Erythroblast (primary cell): ENCODE measurements at places on chromosomes 7 and 10.

DNA sequence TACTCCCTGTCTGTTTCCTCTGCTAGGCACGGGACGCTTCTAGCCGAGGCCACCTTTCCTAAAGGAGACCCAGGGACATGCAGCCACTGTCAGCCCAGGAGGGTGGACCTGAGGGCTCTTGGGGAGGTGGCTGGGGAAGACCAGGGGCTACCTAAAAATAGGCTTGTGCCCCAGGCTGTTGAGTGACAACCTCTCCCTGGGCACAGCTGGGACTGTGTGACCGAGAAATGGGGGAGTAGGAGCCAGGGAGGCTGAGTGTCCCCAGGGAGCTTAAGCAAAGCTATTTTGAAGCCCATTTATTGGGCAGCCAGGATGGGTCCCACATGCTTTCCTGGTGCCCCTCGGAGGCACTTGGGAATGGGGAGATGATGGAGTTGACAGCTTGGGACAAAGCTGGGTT is 63.8 kb downstream of the CALML3 start:
- DNase-seq = no peak

GRCh38 chr7:156578978-156579430 is 61.6 kb upstream of the RNF32 start:
- DNase-seq = no peak

DNA sequence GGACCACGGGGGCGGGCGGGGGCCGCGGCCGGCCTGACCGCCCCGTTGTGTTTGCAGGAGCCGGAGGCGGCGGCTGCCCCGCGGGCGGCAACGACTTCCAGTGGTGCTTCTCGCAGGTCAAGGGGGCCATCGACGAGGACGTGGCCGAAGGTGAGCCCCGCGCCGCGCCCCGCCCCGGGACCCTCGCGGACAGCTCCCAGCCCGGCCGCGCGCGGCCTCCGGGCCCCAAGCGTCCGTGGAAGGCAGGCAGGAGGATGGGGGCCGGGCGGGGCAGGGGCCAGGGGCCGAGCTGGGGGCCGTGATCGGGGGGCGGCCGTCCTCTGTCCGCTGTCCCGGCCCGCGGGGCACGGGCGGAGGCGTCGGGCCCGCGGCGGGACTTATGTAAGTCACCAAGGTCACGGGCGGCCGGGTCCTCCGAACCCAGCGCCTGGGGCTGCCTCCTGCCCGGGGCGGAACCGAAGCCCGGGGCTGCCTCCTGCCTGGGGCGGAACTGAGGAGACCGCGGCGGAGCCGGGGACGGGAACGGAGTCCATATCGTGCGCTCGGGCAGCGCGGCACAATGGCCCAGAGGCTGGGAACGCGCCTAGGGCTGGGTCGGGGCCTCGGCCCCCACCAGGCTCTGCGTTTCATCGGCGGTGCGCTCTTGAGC is 497 bp downstream of the PPP2R2D start:
- DNase-seq = peak; percentile 73

GRCh38 chr10:78071140-78071856 is 37.6 kb downstream of the RPS24 start:
- DNase-seq = no peak

- no peak for DNase-seq
Measured at GRCh38 chr7:30921540-30922401, 10.1 kb downstream of the AQP1 start.

- peak; percentile 6 for DNase-seq
Measured at GRCh38 chr7:12066521-12066920, 144.6 kb upstream of the TMEM106B start.

- DNase-seq = no peak
Measured at GRCh38 chr7:64102656-64103400, 57.6 kb downstream of the ZNF727 start.

- no peak for DNase-seq
Measured at GRCh38 chr7:114658216-114658615, 243.6 kb downstream of the FOXP2 start.

GRCh38 chr7:32200646-32201045 is 130.4 kb upstream of the PDE1C start:
- peak; percentile 75 for DNase-seq

DNA sequence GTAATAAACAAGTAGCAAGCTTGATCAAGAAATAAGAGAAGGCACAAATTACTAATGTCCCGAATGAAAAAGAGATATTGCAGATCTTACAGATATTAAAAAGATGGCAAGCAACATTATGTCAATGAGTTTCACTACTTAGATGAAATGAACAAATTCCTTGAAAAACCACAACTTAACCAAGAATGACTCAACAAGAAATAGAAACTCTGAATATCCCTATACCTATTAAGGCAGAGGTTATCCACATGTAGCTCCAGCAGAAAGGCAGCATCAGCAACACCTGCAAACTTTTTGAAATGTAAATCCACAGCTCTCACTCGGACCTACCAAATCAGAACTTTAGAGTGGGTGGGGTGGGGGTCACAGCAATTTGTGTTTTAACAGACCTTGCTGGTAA is 33.6 kb downstream of the PDE1C start:
- no peak for DNase-seq

- no peak for DNase-seq
Measured at GRCh38 chr10:75065076-75065475, 46.4 kb upstream of the SAMD8 start.

DNA sequence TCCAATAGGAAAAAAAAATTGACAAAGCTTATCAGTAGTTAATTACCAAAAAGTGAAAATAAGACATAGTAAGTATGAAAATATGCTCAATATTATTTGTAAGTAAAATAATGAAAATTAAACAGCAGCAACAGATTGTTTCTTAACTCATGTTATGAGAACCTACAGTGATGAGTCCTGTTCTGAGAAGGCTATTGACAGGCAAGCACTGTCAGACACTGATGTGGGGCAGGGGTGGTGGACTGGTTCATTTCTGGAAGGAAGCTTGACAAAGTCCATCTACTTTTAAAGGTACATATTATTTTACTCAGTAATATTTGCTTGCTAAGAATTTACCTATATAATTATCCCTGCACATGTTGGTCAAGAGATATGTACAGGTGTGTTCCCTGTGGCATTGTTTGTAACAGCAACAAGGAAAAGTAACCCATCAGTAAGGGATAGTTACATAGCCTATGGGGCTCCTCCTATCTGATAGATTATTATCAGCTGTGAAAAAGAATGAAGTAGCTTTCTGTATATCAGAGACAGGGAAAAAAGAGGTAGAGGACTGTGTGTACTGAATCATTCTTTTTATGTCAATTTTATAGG is 161.6 kb downstream of the RTKN2 start:
- DNase-seq = no peak
